Epithelial cell of alveolus of lung (primary cell): ENCODE measurements at places on chromosomes 13 and 19. TPM values are rescaled to one million over a fixed set of nuclear protein-coding genes. Genes with fewer than 3 reads are reported as not detected.

The TRPC4 gene
- total RNA-seq: 4.3 and 6.9 TPM in 2 replicates

The KRTDAP gene
- total RNA-seq: not detected in 2 replicates

The SYNGR4 gene
- not detected in 2 replicates for total RNA-seq

The CGB2 gene
- total RNA-seq: not detected in 2 replicates

The NMRK2 gene
- not detected in 2 replicates for total RNA-seq
